ENCODE measurements at places on chromosomes 6 and 20.
A peak's percentile ranks its signal among the peaks of the same experiment; 100 is the strongest.

GRCh38 chr20:32607324-32607723, 22.2 kb upstream of the NOL4L start:
- no peak for DNase-seq

GRCh38 chr20:5265662-5265985, 51.1 kb downstream of the PROKR2 start:
- no peak for DNase-seq

DNA sequence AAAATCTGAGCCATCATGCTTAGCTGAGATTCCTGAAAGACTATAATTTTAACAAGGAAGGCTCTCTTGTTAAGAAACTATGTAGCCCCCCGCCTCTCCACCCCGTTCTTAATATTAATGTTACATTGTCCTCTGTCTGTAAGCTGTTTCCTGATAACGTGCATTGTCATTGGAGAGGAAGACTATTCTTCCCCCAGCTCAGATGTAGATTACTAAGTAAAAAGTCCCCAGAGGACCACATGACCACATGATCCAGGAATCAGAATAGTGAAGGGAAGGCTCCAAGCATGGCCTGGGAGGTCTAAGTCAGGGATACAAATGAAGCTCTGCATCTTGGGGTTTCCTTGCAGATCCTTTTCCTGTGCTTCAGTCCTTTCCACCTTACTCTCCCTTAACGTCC, 106.4 kb downstream of the JARID2 start:
- DNase-seq: no peak

- peak; percentile 51 for DNase-seq
Measured at GRCh38 chr6:143271024-143271423, 179.5 kb downstream of the ADAT2 start.

DNA sequence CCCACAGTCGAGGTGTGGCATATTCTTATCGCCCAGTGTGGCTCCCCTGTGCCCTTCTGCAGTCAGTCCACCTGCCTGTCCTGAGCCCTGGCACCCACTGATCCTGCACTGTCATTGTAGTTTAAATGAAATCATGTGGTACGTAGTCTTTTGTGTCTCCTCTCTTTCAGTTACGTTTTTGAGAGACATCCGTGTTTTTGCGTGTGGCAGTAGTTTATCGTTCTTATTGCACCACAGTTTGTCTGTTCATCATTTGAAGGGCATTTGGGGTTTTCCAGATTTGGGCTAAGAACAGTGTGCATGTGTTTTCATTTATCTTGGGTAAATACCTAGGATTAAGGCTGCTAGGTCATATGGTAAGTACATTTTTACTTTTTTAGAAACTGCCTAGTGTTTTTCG, 49.3 kb downstream of the SPATA2 start:
- no peak for DNase-seq

DNA sequence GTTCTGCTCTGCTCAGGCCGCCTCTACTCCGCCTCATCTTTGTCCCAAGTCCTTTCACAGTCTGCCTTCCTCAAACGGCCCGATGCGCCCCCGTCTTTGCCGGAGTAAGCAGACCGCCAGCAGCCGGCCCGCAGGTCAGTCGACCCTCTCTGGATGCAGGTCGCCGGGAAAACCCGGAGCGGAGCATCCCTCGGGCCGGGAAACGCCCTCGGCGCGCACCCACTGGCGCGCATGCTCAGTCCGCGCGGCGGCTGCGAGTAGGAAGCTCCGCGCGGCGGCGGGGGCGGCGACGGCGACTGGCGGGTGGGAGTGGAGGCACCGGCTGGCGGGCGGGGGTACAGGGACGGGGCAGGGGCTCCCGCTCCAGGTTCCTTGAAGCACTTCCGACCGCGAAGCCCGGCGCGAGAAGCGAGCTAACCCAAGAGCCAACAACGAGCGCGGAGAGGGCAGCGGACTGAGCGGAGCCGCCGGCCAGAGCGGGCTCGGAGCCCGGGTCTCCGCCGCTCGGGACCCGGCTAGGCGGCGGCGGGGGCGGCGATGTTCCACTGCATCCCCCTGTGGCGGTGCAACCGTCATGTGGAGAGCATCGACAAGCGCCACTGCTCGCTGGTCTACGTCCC, at the start of gene LRRC1:
Gene LRRC1, plus strand, starts transcription at position 286 of the 620 bp plus-strand sequence. Its CDS starts 252 bp downstream, at position 538.
- peak; percentile 95 for DNase-seq

DNA sequence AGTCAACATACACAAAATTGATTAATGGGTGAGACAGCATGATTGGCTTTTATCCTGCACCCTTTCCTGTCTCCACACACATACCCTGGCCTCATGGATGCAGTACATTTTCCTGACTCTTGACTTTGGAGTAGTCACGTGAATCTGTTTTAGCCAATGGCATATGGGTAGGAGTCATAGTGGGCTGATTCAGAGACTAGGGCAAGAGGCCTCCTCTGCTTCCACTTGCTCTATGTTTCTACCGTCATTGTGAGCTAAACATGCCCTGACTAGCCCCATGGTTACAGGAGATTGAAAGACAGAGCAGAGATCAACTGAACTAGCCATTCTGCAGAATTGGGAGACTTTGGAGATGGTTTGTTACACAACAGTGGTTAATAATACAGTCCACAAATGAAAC, 850.0 kb downstream of the DHX35 start:
- no peak for DNase-seq

DNA sequence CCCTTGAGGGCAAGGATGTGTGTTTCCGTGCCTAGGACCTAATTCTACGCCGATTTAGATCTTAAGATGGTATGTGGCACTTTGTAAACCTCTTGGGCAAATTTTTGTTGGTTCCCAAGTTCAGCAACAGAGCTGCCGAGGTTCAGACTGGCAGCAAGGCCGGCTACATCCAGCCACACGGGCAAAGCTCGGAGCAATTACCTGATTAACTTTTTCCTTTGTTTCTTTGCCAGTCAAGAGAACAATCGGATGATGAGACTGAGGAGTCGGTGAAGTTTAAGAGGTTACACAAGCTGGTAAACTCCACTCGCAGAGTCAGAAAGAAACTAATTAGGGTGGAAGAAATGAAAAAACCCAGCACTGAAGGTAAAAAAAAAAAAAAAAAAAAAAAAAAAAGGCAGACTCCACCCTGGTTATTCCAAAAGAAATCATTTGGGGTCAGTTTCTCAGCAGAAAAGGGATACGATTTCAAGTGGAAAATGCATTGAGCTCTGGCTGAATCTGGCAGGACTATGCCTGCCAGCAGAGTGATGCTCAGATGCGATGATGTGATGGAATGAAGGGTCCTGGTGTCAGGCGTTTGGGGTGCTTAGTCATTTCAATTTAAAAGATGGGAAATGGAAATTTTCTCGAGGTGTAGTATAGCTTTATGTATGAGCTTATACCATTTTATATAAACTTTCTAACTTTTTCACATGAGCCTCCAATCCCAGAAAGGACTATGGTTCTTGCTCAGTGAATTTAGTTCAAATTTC, 171.6 kb downstream of the SASH1 start:
- no peak for DNase-seq

DNA sequence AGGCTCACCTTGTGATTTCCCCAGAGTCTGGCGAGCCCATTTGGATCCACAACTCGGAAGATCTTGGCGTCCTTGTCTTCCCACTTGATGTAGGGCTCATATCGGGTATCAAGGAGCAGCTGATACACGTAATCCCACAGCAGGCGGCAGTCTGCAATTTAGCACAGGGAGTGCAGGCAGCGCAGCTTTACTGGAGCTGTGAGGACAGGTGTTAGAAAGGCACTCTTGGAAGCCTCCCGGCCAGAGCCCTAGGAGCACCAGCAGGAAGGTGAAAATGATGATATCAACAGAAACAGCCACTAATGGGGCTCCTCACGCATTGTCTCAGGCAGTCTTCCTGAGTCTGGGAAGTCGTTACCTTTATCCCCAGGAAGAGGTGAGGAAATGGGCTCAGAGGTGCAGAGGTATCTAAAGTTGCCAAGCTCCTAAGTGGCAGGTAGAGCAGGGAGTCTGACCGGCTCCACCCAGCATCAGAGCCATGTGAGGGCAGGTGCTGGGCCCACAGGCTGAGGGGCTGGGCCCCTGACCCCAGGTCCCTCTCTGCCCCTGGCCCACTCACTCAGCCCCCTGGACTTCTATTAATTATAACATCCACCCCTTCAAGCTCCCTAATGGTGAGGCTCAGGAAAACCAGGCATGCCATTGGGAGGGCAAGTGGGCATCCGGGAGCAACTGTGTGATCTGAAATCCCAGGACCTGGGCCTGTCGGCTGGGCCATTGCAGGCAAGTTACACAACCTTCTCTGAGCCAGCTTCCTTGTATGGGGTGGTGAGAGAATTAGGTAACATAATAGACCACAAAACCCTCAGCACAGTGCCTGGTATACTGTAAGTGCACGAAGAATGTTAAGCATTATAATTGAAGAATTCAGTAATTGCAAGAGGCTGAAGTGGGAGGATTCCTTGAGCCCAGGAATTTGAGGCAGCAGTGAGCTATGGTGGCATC, 18.3 kb downstream of the ETV7 start:
- no peak for DNase-seq

GRCh38 chr20:3686867-3687321, 5.1 kb upstream of the ADAM33 start:
- peak; percentile 89 for DNase-seq

DNA sequence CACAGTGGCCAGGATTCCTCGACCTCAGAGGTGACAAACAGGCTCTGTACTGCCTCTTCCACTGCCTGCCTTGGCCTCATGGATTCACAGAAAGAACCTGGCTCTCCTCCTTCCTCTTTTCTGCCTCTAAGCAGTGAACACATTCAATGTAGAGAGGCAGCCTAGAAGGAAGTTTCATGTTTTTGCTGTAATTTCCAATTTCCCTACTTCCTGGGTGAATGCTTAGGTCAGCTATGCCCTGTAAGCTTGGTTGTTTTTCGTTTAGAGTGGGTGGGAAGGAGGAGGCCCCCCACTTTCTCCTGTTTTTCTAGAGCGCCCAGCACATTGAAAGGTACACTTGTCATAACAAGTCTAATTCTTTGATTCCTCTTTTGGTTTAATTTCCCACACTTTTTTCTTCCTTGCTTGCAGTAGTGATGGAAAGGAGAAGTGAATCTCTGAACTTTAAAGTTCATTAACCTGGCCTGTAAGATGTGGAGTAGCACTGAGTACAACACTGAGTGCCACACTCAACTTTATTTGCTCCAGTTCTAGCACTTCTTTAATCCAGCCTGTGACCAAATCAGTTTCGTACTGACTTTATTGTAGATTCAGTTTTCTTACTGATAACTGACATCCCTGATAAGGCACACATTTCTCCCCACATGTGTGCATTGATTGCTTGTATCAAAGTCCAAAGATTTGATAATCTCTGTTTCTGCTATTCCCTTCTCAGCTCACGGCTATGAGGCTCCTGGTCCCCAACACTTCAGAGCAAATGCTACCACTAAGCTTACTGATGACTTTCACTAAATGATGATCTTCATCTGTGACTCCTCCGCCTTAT, 100.0 kb upstream of the MAN1A1 start:
- DNase-seq: no peak

DNA sequence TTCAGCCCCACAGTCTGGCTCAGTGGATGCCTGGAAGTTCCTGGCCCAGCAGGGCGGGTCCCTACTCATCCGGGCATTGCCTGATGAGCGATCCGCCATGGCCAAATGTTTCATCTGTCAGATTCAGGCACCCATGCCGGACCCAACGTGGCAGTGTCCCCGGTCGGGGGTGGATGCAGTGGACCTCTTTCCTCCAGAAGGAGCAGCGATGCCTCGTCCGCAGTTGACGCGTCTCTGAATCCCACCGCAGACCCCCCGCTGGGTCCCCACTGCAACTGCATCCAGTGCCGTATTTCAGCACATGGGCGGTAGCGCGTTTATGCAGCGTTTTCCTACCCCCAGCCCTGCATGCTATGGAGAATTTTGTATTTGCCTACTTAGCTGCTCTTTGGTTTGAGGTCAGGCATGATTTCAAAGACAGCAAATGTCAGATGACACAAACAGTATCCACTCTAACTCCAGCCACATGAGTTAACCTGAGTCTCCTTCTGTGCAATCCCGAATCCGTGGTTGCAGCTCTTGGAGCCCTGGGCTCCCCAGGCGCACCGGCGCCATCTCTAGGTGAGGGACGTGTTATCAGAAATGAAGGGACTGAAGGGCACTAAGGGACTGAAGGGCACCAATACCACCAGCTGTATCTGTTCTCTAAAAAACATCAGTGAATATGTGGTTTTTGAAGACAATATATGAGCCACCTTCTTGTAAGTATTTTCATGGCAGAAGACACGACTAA, 72.6 kb upstream of the THBS2 start:
- DNase-seq: no peak

- DNase-seq: no peak
Measured at GRCh38 chr6:156376091-156376490, 401.1 kb upstream of the ARID1B start.

GRCh38 chr6:13709689-13710551, 1.7 kb downstream of the RANBP9 start:
- peak; percentile 21 for DNase-seq

GRCh38 chr20:53570446-53571276, 23.0 kb downstream of the ZNF217 start:
- no peak for DNase-seq

DNA sequence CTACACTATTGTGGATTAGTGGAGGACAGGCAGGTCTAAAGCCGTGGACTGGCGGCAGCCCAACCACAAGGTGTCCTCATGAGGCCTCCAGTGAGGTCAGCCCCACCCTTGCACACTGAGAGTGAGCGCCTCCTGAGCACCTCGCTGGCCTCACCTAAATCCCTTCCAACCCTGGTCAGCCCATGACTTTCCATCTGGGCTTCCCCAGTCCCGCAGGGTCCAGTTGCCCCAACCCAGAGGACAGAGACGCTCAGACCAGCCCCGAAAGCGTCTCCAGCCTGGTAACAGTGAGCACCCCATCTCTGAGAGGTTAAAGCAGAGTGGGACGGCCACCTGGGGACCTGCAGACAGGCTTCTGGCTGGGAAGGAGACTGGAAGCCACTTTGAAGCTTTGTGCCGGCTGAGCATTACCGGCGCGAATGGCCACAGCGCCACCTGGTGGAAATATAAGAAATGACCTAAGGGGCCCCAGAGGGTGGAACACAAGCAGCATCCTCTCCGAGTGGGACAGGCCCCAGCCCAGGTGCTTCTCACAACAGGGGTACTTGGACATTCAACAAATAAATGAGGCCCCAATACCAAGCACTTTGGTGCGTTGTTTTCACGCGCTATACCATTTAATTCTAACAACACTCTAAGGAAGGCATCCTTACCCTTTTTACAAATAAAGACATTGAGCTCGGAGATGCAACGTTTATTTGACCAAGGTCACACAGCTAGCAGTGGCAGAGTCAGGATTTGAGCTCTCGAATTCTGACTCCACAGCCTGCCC, 65.7 kb upstream of the TOP1 start:
- DNase-seq: peak; percentile 81

- DNase-seq: no peak
Measured at GRCh38 chr6:29509239-29509638, 21.5 kb upstream of the MAS1L start.
